Hematopoietic multipotent progenitor cell treated with erythropoietin and hydrocortisone succinate and interleukin-3 and kit ligand, for 6 days (in vitro differentiated cells): ENCODE measurements at places on chromosomes 16 and 17.

DNA sequence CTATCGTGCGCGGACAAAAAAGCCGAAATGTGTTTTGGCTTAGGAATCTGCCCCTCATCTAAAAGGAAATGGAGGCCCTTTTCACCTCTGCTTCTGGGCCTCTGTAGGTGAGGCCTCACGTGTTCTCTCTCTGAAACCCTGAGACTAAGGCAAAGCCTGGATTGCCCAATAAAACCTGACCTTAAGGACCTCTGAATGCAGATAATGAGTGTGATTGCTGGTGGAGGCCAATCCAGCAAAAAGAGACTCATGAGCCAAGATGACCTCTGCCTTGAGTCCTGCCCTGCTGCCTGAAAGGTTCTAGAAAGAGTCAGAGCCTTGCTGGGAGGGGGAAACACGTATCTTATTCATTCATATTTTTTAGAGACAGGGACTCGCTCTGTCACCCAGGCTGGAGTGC lies 44.5 kb upstream of the ABR start:
- DNase-seq, result no peak

- no peak for DNase-seq
Measured at GRCh38 chr16:78591682-78592103, 492.2 kb downstream of the WWOX start.

DNA sequence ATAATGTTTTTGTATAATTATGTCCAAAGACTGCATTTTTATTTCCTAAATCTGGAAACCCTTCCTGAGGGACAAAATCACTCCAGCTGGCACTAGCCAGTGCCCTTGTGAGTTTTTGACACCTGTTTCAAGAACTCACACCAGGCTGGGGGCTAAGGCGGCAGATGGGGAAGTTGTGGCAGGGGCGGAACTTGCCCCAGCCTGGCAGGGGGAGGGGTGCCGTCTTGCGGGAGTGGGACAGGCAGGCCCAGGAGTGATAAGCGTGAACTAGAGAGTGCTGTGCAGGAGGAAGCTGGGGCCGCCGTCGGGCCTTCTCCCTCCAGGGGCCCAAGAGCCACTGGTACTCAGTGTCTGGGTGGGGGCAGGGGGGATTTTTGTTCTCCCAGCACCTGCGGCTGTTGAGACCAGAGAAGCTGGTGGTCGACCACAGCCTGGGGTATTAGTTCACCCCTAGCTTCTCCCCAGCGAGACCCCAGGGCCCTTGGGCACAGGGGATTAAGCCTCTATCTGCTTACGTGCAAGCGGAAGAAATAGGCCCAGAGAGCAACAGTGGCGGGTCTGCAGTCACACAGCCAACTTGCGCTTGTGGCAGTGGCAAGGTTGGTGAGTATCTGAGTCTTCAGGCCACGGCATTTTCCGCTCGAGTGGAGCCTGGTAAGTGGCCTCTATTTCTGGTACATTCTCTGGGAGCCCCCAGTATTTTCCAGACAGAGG lies 40.2 kb upstream of the PLCG2 start:
- peak; percentile 95 for DNase-seq

DNA sequence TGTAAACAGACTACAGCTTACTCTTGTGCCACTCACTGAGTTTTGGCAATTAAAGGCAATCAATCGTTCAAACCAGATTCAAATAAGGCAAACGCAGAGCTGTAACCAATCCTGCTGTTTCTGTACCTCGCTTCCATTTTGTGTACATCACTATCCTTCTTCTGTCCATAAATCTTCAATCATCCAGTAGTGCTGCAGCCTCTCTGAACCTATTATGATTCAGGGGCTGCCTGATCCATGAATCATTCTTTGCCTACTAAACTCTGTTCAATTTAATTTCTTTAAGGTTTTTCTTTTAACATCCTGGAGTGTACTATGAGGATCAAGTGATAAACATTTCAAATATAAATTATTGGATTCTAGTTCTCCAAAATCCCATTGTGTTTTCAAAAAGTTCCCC lies 93.9 kb downstream of the CEP112 start:
- no peak for DNase-seq

GRCh38 chr16:57843400-57843799 lies 41.1 kb upstream of the KIFC3 start:
- DNase-seq, result no peak

DNA sequence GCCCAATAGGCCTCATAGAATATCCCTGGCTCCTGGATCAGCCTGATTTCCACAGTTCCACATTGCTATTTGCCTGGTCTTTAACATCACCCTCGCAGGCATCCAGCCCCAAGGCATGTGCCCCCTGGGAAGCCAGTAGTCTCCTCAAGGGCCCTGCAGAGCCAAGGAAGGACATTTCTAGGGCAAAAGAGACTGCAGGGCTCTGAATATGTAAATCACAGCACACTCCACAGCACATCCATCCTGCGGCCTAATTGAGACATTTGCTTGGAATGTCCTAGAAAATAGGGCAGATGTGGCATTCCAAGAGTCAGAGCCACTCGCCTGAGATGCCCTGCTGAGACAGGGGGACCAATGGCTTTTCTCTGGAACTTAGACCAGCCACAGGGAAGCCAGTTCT lies 11.4 kb upstream of the C16orf78 start:
- DNase-seq, result no peak

- DNase-seq, result no peak
Measured at GRCh38 chr16:21620592-21620991, 21.2 kb downstream of the METTL9 start.

- no peak for DNase-seq
Measured at GRCh38 chr17:5405400-5405799, 14.1 kb downstream of the NUP88 start.

- no peak for DNase-seq
Measured at GRCh38 chr17:67328026-67328425, 38.4 kb downstream of the PSMD12 start.

DNA sequence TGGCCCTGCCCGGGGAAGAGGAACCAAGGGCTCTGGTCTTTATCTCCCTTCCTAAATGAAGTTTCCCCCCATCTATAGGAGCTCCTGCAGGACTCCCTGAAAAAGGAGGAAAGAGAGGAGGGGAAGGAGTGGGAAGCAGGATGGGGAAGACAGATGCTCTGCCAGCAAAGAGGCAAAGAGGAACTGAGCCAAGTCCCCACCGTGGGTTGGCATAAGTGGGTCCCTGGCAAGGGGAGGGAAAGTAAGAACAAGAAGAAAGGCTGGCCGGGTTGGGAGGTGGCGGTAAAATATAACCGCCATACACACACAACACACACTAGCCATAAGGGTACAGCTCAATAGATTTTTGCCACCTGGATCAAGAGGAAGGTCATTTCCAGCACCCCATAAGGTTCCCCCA lies 6.1 kb upstream of the EIF1 start:
- DNase-seq, result no peak

DNA sequence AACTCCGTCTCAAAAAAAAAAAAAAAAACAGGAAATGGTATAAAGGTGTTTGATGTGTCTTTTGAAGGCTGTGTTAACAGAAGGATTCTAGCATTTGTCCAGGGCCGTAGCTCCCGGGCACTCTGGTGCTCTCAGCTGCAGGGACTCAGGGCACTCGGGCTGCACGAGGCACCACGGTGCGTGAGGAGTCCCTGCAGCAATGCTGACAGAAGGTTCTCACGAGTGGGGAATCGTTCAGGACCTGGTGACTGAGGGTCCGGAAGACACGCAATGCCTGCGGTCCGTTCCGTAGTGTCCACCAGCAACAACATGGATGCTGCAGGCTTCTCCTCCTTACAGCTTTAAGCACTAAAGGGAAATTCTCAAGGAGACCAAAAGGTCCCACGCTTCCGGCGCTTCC lies 12.6 kb upstream of the FAAP100 start:
- no peak for DNase-seq

DNA sequence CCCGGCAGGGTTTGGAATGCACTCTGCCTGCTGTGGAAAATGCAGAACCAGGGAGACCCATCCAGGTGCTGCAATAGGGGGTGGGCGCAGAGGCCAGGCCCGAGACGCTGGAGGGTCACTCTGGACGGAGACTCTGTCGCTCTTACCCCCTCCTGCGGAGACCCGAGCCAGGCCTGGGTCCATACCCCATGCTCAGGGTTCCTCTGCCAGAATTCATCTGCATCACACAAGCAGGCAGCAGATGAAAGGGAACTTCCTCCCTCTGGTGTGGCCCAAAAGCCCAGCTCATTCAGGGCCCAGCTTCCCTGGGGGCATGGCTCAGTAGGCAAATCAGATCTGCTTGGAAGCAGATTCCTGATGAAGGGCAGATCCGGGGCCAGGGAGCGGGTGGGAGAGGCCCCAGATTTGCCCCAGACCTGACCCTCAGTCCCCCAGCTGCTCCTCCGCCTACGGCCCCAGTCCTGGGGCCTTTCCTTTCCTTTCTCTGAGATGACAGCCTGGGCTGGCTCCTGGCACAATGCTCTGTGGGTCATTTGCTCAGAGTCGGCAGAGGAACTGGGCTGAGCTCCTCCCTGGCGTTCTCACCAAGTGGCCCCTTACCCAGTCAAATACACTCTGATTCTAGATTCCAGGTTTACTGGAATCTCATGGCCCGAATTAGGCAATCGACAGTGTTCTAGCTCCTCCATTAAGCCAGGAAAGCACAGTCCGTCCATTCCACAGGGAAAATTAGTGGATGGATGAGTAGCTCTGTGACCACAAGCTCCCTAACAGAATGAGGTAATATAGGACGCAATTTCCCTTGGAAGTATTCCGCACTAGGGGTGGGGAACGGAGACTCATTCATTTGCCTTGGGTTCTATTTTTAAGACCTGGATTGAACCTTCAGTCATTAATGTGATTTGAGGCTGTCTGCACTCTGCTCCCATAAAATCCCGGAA lies 19.1 kb upstream of the RASD1 start:
- DNase-seq, result no peak

GRCh38 chr17:6713130-6713917 lies at the start of gene SLC13A5:
SLC13A5 (minus strand) TSS chr17:6713369; CDS start chr17:6713333, 36 bp downstream.
- peak; percentile 63 for DNase-seq

DNA sequence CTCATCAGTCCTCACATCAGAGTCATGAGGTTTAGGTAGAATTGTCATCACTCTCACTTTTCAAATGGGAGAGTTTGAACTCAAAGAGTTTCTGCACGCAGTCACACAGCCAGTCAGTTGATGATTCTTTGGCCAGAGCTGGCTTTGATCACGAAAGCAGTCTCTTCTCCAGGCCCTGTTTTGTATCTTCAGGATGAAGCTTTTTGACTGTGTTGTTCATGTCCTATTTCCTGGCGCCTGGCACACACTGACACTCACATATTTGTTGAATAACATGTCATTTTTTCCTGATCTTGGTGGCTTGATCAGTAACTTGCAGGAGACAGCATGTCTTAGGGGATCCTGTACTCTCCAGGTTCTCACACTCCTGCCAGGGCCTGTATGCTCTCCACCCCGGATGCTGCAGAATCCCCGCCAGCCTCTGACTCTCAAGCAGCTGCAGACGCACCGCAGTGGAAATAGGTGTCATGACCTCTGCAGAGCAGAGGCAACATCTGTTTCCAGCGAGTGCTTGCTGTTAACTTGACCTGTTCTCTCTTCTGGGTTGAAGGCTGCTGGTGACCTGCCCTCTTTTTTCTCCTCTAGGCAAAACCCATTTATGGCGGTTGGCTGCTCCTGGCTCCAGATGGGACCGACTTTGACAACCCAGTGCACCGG lies 33.0 kb downstream of the MPRIP start:
- DNase-seq, result no peak

- no peak for DNase-seq
Measured at GRCh38 chr17:63928172-63928666, 3.9 kb downstream of the CD79B start.

- no peak for DNase-seq
Measured at GRCh38 chr16:19265380-19265930, 20.1 kb upstream of the CLEC19A start.

GRCh38 chr16:89805136-89805905 lies 11.1 kb downstream of the FANCA start:
- no peak for DNase-seq

GRCh38 chr17:39556423-39556822 lies 51.3 kb downstream of the NEUROD2 start:
- no peak for DNase-seq

DNA sequence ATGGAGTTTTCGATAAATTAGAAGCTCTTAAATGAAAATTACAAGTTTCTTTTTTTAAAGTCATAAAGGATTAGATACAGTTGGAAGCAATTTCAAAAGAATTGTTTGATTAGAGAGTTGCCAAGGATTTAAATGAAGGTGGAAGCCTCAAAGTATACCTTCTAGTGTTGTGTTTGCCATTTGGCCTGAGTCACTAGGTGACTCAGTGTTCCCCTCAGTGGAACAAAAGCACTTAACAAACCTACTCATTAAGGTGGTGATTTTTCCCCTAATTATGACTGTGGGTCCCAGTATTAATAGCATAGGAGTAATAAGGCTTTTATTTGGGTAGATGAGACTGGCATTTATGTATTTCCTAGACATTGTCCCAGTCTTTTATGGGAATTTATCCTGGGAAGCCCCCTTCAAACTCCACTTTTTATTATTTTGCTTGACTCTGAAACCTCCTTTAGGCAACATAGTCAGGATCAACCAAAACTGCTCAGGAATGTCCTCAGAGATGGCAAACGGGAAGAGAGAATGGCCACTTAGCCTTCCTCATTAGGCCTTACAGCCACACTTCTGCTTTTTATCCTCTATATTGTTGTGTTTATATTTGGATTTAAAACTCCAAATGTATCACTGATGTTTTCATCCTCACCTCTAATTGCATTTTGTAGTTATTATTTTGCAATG lies 161.0 kb downstream of the FTO start:
- no peak for DNase-seq

DNA sequence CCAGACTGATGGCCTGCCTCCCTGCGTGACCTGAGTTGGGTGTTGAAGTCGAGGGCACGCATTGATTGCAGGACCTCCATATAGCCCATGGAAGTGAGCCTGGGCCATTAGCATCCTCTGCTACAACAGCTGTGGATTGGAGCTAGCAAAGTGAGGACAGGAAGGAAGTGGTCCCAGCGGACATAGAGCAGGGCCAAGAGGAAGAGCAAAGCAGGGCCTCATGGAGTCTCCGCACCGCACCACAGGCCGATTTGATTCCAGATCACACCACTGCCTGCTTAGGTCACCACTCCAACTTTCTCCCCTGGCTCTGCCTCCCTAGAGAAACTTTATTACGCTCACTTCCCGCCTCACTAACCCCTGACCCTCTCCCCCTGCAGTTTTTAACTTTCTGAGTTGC lies 10.7 kb upstream of the UBTF start:
- no peak for DNase-seq

DNA sequence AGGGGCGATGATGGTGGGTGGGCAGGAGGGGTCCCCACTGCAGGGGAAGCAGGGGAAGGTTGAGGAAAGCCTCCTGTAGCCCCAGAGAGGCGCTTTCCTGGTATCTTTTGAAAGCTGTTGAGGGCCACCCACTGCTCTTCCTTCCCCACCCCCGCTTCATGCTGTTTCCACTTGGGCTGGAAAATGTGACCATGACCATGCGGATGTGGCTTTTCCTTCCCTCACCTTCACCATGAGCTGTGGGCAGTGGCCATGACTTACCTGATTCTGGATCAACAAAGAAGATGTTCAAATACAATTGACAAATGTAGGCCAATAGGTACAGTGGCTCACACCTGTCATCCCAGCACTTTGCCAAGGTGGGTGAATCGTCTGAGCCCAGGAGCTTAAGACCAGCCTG lies 13.8 kb downstream of the MVP start:
- no peak for DNase-seq
